ENCODE measurements at places on chromosomes 12 and 14.
A peak's percentile ranks its signal among the peaks of the same experiment; 100 is the strongest.

DNA sequence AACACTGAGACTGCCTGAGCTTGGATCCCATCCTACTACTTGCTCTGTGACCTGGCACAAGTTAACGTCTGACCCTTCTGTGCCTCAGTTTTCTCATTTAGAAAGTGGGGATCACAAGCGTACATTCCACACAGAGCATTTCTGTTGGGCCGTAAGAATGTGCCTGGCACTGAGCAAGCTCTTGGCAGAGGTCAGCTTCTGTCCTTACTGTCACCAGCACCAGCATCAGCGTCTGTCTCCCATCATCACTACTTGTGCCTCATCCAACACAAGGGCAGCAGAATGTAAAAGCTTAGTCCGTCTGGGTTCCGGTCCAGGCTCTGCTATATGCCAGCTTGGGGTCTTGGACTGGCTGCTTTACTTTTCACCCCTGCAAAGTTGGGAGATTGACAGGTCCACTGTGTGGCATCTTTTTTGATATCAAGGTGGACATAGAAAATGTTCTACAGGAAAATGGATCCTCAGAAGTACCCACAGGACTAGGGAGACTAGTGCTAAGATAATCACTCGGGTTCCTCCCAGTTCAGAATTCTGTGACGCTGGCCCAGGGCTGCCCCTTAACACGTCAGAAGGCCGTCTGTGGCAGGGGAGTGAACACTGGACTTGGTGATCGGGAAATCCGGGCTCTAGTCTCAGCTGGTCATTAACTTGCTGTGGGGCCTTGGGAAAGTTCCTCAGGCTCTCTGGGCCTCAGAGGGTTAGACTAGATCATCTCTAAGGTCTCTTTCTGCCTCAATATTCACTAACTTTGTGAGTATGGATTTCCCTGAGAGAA lies 65.9 kb downstream of the CACNA1C start:
- DNase-seq: no peak

DNA sequence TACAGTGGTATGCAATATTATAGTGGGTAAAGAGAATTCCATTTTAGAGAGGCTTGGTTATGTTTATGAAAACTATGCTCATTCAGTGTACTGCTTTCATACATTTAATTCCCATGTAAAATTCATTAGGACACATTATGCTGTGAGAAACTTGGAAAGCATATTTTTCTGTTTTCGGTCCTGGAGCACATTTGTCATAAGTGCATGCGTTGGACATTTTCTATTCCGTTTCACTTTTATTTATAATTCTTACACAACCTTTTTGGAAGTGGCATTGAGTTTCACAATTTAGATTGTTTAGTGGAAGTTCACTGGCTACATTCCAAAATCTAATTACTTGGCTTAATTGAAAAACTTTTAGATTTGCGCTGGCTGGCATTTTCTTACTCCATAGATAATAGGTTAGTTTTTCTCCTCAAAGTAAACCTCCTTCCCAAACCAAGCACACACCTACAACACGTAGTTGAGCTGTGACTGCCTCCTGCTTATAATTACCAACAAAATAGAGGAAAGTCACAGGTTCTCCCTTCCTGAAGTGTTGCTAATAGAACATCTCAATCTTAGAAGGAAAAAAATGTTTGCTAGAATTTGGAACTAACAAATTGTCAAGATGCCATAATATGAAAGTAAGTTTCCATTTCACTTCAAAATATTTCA lies 938.5 kb downstream of the TRHDE start:
- DNase-seq: no peak

DNA sequence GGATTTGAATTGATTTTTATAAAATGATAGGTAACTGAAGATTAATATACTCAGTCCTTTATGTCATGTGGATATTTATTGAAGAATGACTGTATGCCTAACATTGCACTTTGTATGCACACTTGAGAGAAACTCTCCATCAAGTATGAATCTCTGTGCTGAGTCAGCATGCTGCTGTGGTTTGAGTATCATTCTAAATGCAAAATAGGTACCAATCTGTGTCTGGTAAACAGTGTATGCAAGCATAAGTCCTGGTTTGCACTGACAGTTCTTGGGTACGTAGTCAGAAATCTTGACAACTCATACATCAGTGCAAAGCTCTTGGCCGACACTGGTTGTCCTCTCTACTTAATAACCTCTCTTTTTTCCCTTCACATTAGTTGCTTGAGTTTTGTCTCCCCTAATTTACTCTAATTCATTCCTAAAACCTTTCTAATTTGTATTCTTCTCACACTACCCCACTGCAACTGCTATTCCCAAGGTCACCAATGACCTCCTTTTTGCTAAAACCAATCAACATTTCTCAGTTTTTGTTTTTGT lies 21.8 kb downstream of the MGAT4C start:
- DNase-seq: no peak

GRCh38 chr14:91693346-91693745 lies 38.5 kb downstream of the CATSPERB start:
- no peak for DNase-seq

GRCh38 chr14:78637489-78637888 lies 467.3 kb downstream of the NRXN3 start:
- DNase-seq: no peak

- peak; percentile 55 for DNase-seq
These were observed at the start of gene NCOR2 for GRCh38 chr12:124566997-124567672. TSS of gene NCOR2 (minus strand) at chr12:124567612. CDS start at chr12:124495251, 72,361 bp downstream.

DNA sequence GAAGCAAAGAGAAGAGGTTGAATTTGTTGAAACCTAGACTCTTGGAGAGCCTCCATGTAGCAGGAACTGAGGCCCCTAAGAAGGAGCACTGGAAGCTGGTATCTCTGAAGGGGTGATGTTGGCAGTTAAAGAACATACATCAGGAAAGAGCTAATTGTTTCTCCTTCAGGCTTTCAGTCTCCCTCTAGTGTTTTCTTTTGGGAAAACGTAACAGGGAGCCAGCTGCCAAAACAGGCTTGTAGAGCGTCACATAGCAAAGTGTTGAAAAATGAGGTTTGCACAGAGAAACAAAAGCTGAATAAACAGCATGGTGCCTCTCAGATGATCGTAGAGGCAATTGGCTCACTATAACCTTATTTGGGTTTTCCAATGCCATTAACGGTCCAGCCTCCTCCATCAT lies 46.9 kb upstream of the CAND1 start:
- no peak for DNase-seq

GRCh38 chr12:124080649-124081048 lies 107.6 kb downstream of the ZNF664 start:
- DNase-seq: no peak

GRCh38 chr12:87801860-87802720 lies 227.1 kb downstream of the C12orf50 start:
- DNase-seq: no peak

DNA sequence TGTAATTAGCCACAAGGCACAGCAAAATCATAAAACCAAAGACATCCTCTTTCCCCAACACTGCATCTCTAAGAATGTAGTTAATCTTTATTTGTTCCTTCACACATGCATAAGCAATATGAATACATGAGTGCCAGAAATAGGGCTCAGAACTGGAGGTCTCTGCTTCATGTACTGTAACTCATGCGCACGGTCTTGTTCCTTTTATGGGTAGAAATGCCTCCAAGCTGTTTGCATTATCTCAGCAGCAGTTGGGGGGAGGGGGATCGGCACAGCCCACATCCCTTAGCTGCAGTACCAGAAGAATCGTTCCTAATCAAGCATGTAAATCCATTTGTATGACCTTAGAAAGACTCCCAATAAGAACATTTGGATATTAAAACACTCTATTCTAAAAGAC lies 20.0 kb downstream of the RHOJ start:
- no peak for DNase-seq

GRCh38 chr14:100782516-100783320 lies 43.2 kb upstream of the MEG3 start:
- no peak for DNase-seq

DNA sequence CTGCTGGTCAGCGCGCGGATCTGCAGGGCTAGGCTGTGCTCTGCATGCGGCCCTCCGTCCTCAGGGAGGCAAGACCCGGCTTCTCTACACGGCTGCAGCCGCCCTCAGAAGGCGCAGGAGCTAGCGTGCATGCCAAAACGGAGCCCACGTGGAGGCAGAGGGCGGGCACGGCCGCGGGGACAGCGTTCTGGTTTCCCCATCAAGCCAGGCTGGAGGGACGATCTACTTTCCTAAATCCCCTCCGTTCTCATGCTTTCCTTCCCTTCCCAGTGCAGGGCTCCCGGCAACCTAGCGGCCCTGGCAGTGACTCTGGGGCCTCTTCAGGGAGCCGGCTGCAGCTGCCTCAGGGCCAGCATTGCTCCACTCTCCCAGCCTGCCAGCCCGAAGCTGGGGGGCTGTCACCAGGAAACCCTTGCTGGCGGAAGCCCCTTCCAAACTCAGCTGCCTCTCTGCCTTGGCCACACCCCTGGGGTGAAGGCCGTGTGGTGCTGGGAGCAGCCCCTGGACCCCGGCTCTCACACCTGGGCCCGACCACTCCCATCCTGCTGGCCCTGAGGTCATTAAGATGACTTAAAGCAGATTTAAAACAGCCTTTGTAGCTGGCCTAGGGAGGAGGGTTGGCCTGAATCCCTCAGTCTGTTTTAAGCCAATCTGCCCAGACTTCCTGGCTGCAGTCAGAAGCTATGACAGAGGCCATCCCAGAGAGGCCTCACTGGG lies 9.2 kb upstream of the GOLGA3 start:
- no peak for DNase-seq

DNA sequence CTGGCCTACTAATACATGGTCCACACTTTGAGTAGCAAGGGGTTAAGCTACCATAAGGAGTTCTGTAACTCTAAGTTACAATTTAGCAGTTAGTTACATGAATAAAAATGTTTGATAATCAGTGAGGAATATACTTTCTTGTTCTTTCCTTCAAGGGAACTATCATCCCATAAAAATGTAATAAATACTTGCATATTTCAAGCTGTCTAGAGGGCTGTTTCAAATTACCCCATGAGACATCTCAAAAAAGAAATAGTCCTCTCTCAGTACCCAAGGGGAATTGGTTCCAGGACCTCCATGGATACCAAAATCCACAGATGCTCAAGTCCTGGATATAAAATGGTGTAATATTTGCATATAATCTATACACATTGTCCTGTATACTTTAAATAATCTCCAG lies 48.7 kb upstream of the GNG2 start:
- DNase-seq: no peak

- no peak for DNase-seq
These were observed 3.6 kb downstream of the FOXA1 start for GRCh38 chr14:37591311-37591940.

- DNase-seq: no peak
These were observed 753 bp downstream of the RPH3A start for GRCh38 chr12:112792301-112792700.

DNA sequence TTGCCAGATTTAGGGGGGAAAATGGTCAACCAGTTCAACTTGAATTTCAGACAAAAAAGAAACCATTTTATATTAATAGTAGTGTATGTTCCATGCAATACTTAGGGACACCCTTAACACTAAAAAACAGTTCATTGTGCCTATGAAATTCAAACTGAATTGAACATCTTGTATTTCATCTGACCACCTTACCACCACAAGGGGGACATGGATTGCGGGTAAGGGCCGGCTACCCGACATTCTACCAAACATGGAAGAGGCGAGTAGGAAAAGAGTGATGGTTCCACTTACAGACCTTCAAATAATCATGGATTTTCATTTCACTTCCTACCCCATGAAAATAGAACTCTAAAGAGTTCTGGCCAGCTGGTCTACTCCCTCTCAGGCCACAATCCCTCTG lies 10.3 kb upstream of the STK38L start:
- DNase-seq: no peak

DNA sequence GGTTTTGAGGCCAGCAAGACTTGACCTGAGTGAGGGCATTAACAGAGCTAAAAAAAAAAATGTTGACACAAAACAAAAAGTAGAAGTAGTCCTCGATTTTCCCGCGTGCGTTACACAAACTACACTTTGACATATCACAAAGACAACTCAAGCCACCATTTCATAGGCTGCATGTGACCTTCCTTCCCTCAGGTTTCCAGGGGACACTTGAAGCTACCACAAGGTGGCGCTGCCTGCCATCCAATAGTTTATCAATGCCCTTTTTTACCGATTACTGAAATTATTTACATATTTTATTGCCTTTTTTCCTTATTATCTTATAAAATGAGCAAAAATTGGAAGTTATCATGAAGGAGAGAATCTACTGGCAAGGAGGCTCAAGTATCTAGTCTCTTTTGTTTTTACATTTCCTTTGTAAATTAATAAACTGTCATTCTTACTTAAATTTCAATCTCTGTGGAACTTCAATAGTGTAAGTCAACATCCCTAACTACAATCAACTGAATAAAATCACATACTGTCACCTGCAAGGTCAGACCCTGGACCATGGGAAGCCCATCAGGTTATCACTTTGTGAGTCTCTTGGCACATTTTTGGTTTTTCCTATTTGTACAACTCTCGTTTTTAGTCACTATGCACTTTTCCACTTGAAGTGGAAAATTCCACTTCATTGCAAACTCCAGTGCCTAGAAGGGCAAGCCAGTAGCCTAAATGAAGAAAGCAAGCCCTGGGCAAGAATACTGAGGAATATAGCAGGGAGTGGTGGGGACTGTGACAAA lies 84.6 kb upstream of the CPSF6 start:
- DNase-seq: peak; percentile 82

DNA sequence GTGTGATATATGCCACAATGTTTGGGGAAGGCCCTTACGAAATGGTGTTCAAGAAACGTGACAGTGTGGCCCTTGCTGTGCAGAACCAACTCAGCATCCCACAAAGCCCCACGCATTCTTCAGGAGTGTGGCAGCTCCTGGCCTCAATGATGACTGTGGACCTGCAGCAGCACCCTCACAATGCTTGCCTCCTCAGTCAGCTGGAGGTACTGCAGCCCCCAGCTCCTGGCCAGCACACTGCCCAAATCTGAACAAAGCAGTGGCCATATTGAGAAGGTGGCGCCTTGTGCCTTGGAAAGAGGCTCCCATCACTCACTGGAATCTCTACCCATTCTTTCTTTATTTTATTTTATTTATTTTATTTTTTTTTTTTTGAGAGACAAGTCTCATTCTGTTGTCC lies 10.4 kb downstream of the POLE2 start:
- no peak for DNase-seq

DNA sequence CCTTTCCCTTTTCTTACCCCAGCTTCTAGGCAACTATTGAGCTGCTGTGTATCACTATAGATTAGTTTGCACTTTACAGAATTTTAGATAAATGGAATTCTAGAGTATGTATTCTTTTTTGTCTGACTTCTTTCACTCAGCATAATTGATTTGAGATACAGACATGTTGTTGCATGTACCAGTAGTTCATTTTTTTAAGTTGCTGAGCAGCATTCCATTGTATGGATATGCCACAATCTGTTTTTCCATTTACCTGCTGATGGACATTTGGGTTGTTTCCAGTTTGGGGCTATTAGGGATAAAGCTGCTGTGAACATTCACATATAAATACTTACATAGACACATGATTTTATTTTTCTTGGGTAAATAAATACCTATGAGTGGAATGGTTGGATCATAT lies 135.7 kb downstream of the IGF1 start:
- DNase-seq: no peak

- no peak for DNase-seq
These were observed 119.4 kb downstream of the CAND1 start for GRCh38 chr12:67388331-67389138.

- DNase-seq: no peak
These were observed 3.4 kb downstream of the TAMALIN start for GRCh38 chr12:52010152-52010622.

GRCh38 chr14:90677484-90678050 lies 138.7 kb downstream of the TTC7B start:
- DNase-seq: no peak
